Fibroblast of skin of right quadriceps (primary cell): ENCODE measurements at places on chromosomes 2 and 18.

- DNase-seq: peak; percentile 73
Observed at GRCh38 chr18:25233528-25234321, 118.2 kb downstream of the ZNF521 start.

DNA sequence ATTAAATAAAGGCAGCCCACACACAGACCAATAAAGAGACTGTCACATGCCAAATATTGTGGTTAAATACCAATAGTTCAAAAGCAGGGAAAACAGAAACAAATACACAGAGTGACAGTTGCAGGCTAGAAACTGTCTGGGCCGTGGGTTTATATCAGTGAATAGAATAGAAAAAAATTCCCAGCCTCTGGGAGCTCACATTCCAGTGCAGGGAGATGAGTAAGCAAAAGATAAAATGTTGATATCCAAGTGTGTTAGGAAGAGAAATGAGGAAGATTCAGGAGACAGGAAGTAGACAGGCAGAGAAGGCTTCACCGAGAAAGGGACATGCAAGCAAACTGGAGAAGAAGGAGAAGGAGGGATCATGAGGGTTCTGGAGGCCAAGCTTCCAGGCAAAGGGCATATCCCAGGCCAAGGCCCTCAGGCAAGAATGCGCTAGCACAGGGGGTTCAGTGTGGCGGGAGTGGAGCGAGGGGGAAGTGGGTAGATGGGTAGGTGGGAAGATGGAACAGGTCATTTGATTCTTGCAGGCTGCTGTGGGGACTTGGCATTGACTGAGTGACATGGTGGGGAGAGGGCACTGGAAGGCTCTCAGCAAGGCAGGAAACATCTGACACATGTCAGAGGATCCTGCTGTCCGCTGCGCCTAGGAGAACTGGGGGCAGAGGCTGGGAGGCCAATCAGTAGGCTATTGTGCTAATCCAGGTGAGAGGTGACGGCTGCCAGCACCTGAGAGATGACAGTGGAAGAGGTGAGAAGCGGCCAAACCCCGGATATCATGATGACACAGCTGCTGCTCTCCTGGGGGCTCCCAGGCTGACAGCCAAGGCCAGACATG, 89.2 kb downstream of the ZBTB7C start:
- peak; percentile 62 for DNase-seq

GRCh38 chr2:84838434-84839145, 42.3 kb downstream of the TRABD2A start:
- peak; percentile 13 for DNase-seq

- no peak for DNase-seq
Observed at GRCh38 chr2:114010001-114010400, 120.1 kb downstream of the ACTR3 start.

DNA sequence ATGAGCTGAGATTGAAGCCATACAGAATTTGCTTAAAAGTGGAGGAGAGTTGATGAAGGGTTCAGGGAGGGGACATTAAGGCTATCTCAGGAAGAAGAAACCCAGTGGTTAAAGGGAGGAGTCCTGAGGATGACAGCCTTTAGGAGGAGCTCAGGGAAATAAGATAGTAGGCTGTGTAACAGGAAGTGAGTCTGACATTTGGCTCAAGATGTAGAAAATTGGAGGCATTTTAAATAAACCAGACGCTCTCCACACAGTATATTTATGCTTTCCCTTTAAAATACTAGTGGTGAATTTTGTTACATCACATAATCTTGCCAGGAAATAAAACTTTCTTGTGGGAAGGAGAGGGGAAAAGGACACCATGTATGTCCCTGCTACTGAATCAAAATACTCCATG, 11.6 kb downstream of the KCNH7 start:
- DNase-seq: no peak

DNA sequence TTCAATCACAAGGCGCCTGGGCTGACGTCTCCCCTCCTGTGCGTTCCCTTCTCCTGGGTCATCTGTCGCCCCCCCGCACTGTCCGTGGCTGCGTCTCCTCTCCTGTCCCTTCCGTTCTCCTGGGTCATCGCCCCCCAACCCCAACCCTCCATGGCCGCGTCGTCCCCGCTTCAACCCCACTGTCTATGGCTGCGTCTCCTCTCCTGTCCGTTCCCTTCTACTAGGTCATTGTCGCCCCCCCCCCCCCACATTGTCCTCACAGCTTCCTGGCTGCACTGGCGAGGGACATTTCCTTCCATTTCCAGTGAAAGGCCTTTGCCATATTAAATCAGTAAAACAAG, 118.9 kb downstream of the TMEM18 start:
- no peak for DNase-seq

- DNase-seq: peak; percentile 7
Observed at GRCh38 chr2:179479947-179480346, 215.3 kb upstream of the SESTD1 start.

DNA sequence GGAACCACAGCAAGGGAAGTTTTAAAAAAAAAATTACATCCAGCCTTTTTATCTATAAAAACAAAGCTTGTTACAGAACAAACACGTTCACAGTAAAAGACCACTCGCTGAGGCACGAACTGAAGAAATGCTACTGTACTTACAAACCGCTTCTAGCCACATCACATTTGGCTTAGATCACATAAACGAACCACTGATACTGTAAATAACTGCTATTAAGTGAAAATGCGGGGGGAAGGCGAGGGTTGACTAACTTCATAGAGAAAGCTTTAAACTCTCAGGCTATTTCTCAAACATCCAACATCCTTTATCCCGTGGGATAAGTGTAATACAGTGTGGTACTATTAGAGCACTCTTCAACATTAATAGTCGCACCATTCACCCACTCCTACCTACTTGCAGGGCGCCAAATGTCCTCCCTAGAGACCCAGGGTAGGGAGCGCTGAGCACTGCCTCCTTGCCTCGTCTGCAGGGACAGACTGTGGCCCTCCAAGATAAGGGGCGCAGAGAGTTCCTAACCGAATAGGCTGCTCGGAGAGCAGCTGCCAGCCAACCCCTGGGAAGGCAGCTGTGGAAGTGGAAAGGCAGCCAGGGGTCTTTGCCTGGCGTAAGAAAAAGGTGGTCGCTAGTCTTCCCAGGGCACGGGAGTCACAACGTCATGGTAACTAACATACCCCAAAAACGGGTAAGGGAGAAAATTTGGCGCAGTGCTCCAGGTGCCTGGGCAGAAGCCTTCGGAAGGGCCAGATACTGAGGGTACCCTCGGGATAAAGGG, 854 bp downstream of the GPR155 start:
- DNase-seq: peak; percentile 11

GRCh38 chr2:20663196-20664070, 3.5 kb upstream of the GDF7 start:
- no peak for DNase-seq

DNA sequence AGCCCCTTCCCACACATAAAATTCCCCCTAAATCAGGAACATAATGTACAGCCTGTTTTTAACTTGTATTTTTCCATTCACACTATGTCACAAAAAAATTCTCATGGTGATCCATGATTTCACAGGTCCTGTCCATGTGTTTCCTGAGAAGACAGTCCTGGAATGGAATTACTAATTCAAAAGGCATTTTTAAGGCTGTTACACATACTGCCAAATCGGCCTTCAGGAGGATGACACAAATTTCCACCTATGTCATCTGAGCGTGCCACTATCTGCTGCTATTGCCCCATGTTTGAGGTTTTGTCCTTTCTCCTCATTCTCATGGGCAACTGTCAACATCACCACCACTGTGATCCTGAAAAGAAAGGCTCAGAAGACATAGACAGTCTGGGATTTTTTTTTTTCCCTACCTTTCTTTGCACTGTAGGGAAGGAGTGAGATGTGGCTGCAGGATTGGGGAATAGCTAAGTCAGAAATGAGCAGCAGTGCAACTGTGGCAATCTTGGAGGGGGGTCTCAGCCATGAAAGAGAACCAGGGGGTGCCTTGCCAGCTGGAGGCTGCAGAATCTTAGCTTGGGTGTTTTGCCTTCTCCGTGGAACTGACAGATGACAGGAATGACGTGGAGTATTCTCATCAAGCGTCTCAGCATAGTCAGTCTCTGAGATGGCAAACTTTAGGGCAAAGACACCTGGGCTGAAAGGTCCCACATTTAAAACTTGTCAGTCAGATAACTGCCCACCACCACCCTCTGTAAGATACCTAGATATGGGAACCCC, 73.4 kb downstream of the MARCHF4 start:
- peak; percentile 90 for DNase-seq

GRCh38 chr2:69546646-69547045, 96.9 kb downstream of the AAK1 start:
- DNase-seq: no peak

- no peak for DNase-seq
Observed at GRCh38 chr2:169260846-169261642, 101.3 kb downstream of the LRP2 start.

- no peak for DNase-seq
Observed at GRCh38 chr2:9002637-9003365, 683 bp downstream of the MBOAT2 start.

GRCh38 chr2:186751790-186752189, 57.9 kb downstream of the FAM171B start:
- DNase-seq: no peak

DNA sequence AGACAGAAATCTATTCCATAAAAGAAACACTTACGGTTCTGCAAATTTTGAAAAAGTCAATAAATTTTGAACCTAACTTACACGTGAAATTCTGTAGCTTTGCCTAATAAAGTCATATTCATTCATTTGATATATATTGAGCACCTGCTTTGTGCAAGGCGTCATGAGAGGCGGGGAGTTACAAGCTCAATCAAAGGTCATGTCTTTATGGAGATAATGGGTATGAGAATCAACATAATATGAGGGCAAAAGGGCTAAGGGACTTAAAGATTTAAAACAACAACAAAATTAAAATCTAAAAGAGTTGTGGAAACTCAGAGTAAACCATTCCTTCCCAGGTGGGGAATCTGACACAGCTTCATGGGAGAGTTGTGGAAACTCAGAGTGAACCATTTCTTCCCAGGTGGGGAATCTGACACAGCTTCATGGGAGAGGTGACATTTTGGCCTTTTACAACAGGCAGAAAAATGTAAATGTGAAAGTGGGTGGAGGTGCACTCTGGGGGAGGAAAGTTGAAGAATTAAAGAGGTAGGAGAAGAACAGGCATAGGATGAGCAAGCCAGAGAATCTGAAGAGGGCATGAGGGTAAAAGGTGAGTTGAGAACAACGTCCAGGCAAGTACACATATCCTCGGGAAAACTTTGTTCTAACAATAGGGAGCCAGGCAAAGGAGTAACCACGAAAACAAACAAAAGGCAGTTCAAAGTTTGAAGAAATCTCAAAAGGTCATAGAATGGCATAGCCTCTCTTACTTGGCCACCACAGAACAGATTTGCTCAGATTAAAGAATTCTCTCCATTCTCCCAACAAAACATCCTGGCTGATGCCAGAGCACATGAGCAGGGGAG, 49.5 kb upstream of the CD226 start:
- DNase-seq: no peak

- DNase-seq: no peak
Observed at GRCh38 chr2:145325485-145325884, 805.6 kb upstream of the ZEB2 start.

DNA sequence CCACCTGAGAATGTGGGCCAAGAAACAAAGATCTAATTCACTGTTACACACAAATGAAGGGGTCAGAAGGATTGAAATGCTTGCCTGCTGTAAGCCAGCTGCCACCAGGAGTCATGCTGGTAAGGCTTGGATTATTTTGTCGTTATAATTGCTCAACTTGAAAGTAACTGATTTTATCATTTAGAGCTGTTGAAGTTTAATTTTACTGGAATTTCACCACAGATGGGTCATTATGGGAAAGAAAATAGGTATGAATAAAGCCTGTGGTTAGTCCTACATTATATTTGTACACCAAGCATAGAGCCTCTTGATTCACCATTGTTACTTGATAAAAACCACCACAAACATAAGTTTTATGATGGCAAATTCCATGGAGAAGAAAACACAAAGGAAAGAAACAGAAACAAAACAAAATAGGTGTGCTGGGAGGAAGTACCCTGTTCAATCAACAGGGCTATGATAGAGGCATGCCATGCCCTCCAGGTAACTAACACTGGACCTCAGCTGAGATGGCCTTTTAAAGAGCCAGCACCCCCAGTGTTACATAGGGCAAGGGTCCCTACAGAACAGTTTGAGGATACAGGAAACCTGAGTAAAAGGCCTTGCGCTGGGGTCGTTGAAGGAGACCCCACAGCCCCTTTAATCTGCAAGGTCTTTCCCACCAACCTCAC, 3.0 kb downstream of the CLEC4F start:
- no peak for DNase-seq

GRCh38 chr2:165470361-165470760, 863 bp downstream of the CSRNP3 start:
- no peak for DNase-seq

GRCh38 chr18:47410139-47410538, 158.7 kb upstream of the SKOR2 start:
- DNase-seq: no peak

GRCh38 chr2:147594038-147594437, 250.8 kb upstream of the ACVR2A start:
- DNase-seq: no peak

DNA sequence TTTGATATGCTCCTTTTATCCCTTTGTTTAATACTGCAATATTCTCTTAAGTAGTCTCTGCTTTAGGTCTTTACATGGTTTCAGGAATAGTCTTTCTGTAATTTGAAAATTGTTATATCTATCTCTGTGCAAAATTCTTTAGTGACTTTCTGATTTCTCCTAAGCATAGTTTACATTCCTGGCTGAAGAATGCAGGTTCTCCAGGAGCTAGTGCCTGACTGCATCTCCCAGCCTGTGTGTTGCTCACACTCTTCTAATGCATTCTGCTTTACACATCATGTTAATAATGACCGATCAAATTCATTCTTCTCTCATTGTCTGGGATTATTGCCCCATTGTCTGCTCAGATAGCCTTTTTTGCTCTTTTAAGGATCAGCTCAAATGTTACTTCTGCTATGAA, 1349.2 kb downstream of the DSC3 start:
- DNase-seq: no peak

- peak; percentile 39 for DNase-seq
Observed at GRCh38 chr18:59760212-59760611, 63.0 kb upstream of the CCBE1 start.

DNA sequence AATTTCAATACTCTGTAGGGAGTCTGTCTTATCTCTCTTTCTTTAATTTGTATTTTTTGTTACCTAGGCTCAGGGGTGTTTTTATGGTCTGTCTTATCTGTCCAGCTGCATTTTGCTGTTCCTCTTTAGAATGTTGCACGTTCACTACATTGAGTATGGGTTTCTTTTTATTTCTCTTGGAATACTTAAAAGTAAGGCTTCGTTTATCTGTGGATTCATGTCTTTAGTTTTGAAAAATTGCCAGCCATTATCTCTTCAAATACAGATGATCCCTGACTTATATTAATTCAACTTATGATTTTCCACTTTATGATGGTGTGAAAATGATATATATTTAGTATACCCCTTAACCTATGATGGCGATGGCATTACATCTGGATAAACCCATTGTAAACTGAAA, 26.9 kb downstream of the CARF start:
- no peak for DNase-seq

GRCh38 chr2:134799936-134800335, 38.5 kb upstream of the ACMSD start:
- DNase-seq: no peak

- DNase-seq: peak; percentile 82
Observed at GRCh38 chr2:238239863-238240756, at the start of gene HES6. Gene HES6 (minus strand): TSS chr2:238240038. CDS start chr2:238239905, 133 bp downstream.
